ENCODE measurements at places on chromosomes 4 and X.

DNA sequence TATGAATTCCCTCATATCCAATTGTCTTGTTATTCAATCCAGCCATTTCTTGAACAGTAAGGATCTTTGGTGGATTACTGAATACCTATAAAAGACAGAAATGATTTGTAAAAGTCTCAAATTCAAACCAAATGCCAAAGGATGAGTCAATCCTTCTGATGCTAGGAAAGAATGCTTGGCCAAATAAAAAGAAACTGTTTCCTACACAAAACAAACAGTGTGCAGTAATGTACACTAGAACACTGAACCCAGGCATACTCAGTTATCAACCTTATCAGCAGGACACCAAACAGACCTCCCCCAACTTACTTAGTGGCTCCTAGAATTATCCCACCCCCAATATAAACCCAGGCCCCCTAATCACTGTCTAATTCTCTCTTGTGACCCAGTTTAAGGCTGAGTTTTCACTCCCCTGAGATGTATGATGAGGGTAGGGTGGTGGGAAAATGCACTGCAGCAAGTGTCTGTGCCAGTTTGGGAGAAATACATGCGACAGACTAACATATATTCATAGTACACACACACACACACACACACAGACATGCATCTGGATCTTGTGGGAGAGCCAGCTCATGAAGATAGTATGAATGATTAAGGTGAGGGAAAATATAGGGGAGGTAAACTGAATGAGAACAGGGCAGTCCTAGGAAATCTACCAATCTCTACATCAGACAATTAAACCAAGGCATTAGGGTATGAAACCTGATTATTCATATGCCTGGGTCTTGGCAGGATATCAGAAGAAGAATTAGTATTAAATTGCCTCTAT, 35.0 kb downstream of the CLDN2 start:
- DNase-seq = no peak

DNA sequence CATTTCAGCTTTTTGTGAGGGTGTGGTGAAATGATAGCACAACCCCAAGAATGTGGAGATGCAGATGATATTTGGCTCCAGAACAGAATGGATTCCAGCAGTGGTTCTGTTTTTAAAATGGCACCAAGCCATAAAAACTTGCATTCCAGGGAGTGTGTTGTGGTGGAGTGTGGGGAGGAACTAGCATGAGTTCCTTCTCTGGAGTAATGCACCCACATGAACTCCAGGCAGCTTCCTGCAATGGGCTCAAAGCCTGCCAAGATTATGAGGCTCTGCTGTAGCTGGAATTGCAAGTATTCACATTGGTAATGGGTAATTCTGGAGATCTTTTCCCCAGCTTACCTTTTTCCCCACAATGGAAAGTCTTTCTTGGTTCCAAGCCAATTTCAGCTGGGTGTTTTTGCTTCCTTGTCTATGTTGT, 161.4 kb downstream of the RAB28 start:
- no peak for DNase-seq

DNA sequence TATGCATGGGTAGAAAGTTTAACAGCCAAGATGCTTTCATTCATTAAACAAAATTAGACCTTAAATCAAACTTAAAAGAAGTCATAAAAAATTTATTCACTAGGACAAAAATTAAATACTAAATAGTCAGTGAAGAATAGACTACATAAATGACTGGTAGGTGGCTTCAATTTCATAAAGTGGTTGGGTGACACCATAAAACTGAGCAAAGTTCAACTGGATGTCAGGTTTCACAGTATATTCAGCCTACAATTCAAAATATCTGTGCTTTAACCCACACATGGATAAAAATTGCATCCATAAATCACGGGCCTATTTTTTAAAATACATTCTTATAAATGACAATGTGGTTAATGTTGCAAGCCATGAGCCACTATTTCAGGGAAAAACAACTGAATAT, 582.3 kb downstream of the IL15 start:
- no peak for DNase-seq

- no peak for DNase-seq
Measured at GRCh38 chr4:119105605-119106004, 30.0 kb upstream of the MYOZ2 start.

GRCh38 chr4:180993244-180993836, 1249.9 kb upstream of the TENM3 start:
- DNase-seq = peak; percentile 6

- no peak for DNase-seq
Measured at GRCh38 chrX:39264023-39264422, 462.8 kb downstream of the MID1IP1 start.

- no peak for DNase-seq
Measured at GRCh38 chr4:10893395-10893794, 208.8 kb upstream of the CLNK start.

DNA sequence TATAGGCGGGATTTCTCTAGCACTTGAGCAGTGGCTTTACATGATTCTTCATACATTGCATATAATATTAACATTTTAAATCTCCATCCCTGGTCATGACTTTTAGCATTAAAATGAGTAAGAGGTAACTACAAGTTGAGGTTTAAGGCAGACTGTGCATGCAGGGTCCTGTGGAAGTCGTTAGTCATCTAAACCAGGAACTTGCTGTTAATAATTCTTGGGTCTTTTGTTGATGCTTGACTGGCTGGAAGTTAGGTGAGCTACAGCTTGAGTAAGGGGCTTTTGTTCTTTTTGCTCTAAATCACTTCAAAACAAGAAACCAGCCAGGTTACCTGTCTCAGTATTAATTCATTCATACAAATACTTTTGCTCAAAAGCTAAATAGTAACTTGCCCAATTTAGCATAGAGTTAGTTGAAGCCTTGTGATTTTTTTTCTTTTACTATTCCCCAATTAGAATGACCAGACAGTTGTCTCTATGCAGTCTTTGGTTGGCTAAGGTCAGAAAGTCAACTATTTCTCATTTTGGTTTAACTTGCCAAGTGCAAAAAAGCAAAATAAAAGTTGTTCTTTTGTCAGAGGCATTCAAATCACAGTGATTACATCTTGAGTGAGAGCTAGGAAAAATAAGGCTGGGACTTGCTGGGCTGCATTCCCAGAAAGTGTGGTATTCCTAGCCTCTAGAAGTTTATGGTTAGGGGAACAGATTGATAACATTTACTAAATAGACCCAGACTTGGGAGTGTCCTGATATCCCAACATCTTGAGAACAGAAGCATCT, 516.9 kb downstream of the PDHA2 start:
- DNase-seq = no peak

DNA sequence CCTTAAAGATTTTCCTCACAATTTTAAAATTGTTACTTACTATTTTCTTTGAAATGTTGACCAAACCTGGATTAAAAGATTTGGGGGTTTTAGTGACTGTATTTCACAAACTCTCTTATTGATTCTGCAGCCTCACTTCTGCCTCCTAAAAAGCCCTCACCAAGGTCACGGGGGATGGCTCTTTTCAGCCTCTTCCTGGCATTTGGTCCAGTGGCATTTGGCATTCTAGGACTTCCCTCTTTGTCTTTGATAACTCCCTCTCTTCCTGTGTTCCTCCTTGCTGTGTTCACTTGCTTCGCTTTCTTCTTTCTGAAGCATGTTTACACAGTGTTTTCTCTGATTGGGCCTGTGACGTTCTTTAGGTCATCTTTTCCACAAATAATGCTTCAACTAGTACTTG, 21.5 kb downstream of the PKD2 start:
- DNase-seq = no peak

GRCh38 chrX:25968920-25969319, 169.2 kb upstream of the MAGEB18 start:
- peak; percentile 34 for DNase-seq
